ENCODE measurements at places on chromosomes 11 and 22.

DNA sequence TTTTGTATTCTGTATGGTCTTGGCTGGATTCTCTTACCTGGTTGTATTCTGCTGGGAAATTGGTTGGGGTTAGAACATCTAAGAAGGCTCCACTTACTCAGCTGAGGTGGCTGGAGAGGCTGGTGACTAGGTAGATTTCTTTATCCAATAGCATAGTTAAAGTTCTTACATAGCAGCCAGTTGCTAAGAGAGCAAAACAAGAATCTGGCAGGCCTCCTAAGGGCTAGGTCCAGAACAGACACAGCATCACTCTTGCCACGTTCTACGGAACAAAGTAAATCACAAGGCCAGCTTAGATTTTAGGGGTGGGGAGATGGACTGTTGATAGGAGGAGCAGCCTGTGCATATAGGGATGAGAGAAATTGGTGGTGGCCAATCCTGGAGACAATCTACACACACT, 141.3 kb upstream of the CCDC90B start:
- no peak for DNase-seq

DNA sequence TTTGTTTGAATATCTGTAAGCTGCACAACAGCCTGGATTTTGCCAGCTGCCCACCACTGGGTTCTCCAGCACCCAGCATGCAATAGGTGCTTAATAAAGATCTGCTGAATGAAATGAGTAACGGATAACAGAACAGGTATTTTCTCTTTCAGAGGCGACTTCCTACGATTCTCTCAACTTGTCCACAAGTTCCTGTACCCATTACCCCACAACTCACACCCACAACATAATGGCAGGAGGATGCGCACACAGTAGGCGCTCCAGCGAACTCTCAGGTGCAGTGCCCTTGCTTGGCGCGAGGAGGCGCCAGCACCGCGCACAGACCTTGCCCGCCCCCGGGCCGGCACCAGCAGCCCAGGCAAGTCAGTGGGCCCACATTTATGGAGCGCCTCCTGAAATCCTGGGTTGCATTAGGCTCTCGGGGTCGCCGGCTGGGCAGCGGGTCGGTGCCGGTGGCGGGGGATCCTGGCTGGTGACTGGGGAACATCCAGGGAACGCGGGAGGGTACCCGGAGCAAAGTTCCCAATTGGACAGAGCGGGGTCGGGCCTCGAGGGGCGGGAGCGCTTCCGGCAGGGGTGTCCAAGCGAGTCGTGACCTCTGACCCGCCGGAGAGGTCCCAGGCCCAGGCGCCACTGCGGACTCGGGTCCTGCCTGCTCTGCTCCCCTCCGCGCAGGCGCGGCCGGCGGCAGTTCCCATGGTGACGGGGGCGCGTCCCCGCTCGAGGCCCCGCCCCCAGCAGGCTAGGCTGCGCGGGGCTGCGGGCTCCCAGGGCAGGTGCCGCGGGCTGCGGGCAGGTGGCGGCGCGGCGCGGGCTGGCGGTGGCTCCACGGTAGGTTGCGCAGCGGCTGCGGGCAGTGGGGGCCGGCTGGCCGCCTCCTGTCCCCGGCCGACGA, at the start of gene KIAA1671:
KIAA1671 (plus strand) TSS at position 775 of the 895 bp plus-strand sequence. CDS start 75,284 bp downstream, outside the sequence.
- DNase-seq, result peak; percentile 81

DNA sequence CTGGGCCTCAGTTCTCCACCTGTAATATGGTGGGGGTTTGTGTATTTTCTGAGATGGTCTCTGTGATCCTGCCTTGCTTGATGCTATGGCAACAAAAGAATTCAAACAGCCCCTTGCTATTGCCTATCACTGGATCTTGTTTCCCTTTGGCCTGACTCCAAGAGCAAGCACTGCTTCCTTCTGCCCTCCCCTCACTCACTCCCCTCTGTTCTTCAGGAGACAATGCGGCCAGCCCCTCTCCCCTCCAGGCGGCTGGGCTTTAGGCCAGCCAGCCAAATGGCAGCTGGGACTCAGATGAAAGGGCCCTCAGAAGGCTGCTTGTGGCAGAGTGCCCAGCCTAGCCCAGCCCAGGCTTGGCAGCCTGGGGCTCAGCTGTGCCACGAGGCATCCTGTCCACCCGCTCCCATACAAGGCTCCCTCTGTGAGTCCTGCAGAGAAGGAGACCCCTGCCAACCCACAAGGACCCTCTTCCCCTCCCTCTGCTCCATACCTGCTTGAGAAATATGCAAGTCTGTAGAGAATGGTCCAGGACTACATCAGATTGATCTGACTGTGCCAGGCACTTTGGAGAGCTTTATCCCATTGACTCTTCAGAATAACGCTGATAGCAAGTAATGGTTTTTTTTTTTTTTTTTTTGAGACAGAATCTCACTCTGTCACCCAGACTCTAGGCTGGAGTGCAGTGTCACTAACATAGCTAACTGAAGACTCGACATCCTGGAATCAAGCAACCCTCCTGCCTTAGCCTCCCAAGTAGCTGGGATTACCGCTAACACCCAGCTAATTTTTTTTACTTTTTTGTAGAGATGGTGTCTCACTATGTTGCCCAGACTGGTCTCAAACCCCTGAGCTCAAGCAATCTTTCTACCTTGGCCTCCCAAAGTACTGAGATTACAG, 7.6 kb upstream of the KCTD14 start:
- no peak for DNase-seq

- peak; percentile 11 for DNase-seq
Observed at GRCh38 chr11:14499178-14499559, 442 bp downstream of the COPB1 start.

GRCh38 chr22:33922349-33922681, 2.0 kb upstream of the LARGE1 start:
- no peak for DNase-seq

DNA sequence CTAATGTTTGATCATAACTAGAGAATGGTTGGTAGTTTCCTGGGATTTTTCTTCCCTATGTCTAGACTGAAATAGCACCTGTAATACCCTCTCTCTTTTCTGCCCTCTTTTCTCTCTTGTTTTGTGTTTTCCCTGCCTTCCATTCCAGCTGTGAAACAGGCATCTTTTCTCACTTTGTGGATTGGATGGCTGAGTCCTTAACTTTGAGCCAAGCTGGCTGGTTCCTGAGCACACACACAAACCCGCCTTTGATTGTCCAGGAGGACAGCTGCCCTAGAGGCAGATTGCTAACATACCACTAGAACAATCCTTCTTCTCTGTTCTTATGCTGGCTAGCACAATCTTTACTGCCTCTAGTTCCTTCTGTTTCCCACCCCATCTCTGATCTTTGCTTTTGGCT, 17.7 kb downstream of the CTNND1 start:
- DNase-seq, result no peak

DNA sequence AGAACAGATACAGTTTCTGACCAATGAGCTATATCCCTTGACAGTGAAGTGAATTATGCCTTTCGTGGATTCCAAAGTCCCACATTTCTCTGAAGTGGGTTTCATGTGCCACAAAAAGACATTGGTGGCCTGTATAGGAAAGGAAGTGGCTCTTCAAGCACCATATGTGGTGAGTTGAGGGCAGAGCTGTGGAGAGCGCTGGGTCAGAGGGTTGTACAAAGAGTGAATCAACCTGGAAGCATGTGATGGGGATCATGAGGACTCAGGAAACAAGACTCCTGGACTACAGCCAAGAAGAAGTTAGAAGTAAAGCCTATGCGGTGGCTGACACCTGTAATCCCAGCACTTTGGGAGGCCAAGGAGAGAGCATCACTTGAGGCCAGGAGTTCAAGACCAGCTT, 579 bp upstream of the SLC5A4 start:
- DNase-seq, result no peak

DNA sequence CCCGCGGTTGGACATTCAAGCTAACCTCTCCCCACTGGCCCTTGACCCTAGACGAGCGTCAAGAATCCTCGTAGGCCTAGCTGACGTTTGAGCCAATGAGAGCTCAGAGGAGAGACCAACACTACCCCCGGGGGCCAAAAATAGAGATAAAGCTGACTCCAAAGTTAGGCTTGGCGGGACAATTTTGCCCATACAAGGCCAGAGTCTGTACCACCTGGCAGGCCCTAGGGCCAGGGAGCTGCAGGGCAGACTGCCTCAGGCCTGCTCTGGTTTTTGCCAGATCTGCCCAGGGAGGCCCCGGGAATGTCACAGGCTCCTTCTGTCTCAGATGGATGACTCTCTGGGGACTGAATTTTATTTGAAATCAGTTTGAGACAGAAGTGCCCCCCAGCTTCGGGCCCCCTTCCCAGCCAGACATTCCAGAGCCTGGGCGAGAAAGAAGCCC, 40.8 kb upstream of the ACCSL start:
- no peak for DNase-seq

DNA sequence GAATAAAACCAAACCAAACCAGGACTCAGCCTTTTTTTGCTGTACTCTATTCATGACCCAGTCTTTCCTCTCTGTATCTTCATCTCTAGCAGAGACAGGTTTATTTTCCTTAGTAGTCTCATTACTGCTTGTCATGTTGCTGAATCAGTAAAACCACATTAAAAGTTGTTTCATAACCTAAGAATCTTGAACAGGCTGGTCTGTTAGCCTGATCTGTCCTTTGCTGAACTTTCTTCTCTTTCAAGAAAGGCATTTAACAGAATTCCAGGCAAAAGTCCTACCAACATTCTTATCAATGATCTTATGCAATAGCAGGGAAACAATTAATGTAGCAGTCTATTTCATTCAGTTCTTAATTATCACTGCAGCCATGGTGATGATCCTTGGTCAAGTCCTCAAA, 197.7 kb downstream of the CASP12 start:
- DNase-seq, result no peak

GRCh38 chr11:71302911-71303310, 50.5 kb upstream of the SHANK2 start:
- DNase-seq, result no peak

- DNase-seq, result no peak
Observed at GRCh38 chr22:42758931-42759629, 38.4 kb upstream of the A4GALT start.

DNA sequence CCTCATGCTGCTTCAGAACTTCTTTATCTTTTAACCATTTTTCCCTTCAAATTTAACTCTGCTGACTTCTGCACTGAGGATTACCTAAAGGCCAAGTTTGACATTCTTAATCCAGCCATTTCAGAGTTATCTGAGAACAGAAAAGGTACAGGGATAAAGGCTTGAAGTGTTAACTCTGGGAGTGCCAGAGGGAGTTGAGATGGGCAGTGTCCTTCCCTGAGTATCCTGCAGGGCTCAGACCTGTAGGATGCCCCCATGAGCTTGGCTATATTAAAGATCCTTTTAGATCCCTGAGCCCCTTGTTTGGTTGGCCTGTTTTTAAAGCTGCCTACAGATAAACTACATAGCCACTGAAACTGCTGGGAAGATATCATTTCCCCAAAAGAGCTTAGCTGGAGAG, 268.4 kb upstream of the KIRREL3 start:
- DNase-seq, result no peak

GRCh38 chr11:69352715-69353319, 58.9 kb downstream of the MYEOV start:
- DNase-seq, result no peak

DNA sequence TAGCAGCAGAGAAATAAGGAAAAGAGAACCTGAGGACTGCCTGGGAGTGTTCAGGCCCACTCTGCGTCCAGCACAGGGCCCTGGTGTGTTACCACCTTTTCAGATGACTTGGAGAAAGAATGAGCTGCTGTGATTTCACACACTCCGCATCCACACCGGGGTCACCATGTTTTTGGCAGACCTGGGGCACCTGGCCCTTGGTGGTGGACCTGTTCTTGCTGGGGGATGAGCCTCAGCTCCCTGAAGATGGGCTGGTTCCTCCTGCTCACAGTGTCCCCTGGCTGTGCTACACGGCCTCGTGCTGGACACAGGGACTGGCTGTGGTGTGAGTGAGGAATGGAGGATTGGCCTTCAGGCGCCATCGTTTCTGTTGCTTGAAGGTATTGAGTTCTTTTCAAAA, 1381.4 kb downstream of the TBC1D22A start:
- DNase-seq, result no peak

DNA sequence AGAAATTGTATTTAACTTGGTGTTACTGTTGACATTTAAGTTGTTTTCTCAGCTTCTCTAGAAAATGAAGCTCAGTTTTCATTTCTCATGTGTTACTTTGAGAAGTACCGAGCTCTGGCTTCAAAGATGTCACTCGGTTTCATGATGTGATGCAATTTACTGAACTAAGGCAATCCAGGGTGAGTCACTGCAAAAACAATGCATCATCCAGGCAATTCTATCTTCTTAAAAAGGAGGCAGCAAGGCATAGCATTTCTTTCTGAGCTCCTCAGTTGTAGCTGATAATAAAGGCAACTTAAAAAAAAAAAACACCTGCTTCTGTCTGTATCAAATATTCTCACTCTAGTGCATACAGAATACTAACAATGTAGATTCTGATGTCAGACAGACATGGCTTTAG, 91.1 kb upstream of the KCNA4 start:
- no peak for DNase-seq

GRCh38 chr11:86247608-86248007, 3.1 kb downstream of the EED start:
- no peak for DNase-seq

DNA sequence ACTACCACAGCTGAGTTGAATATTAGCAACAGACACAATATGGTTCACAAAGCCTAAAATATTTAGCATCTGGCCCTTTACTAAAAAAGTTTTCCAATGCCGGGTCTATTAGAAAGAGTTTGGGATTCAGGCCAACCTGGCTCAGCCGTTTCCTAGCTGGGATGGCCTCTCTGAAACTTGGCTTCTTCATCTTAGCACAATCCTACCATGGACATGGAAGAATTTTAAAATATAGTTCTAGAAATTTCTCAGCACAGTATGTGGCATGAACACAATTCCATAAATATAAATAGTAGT, 103.8 kb downstream of the RRAS2 start:
- no peak for DNase-seq

DNA sequence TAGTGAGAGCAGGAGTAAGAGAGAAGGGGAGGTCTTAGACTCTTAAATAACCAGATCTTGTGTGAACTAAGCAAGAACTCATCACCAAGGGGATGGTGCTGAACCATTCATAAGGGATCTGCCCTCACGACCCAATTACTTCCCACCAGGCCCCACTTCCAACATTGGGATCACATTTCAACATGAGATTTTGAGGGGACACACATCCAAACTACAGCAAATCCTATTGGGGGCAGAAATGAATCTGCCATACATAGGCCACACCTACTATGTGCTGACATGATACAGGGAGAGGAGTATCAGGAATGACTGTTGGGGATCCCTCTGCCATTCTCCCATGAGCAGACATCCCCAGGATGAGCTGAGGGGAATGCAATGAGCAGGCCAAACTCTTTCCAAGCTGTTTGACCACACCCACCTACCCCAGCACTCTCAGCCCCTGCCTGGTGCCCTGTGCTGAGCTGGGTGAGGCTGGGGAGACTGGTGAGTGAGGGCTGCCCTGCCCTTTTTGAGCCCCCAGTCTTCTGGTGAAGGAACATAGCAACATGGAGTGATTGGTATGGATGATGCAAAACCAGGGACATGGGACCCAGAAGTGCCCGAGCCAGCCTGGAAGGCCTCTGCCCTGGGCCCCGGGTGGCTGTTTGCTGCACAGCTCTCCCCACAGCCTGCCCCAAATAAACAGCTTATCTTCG, 1.2 kb upstream of the GTSE1 start:
- no peak for DNase-seq

GRCh38 chr11:72609045-72609444, 65.2 kb downstream of the PDE2A start:
- no peak for DNase-seq
